Esophagus squamous epithelium (tissue), 5 donors: ENCODE measurements at places on chromosomes 4 and X.

- no peak for DNase-seq
These were observed 753.2 kb downstream of the ARAP2 start for GRCh38 chr4:35491093-35491492.

DNA sequence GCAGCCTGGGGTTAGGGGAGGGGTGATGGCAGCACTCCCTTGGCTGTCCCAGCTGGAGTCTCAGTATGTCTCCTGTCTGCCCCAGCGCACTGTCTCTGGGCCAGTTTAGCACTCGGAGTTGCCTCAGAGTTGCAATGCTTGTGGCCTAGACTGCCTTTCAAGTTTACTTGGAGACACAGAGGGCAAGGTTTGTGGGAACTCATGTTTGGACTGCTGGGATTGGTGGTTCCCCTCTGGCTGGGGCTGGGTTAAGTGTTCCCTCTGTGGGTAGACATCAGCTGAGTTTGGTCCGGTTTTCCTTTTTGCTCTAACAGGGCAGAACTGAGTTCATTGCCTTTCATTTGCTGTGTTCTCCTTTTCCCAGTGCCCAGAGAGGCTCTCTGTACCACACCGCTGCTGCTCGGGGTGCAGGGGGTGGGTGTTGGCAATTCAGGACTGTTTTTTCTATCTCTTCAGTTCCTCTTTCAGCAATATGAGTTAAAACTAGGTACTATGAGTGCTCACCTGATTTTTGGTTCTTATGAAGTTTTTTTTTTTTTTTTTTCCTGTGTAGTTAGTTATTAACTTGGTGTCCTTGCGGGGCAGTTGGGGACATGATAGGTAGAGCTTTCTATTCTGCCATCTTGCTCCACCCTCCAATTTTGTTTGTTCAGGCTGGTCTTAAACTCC is 17.2 kb downstream of the RAB33B start:
- no peak for DNase-seq

DNA sequence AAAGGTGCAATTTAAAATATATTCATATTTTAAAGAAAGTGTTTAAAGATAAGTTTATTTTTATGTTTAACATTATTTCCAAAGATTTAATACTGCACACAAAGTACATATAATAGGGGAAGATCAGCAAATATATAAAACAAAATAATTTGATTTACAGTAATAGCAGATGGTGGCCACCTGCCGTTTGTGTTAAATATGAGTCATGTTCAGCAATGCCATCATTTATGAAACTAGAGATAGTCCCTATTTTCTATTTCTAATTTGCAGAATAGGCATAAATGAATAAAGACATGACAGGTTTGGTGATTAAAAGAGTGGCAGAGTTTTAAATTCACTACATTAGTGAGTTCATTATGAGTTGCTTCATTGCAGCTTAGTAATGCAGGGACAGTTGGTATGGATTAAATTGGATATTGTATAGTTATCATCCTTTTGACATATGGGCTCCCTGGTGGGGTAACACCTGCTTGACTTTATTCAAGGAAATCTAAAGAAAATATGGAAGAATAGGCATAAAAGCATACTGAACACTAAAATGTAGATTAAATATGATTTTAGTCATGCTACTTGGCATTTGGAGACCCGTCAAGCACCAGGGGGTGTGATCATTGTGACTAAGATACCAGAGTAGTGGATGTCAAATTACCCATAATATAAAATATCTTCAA is 78.8 kb upstream of the BANK1 start:
- DNase-seq, result no peak

DNA sequence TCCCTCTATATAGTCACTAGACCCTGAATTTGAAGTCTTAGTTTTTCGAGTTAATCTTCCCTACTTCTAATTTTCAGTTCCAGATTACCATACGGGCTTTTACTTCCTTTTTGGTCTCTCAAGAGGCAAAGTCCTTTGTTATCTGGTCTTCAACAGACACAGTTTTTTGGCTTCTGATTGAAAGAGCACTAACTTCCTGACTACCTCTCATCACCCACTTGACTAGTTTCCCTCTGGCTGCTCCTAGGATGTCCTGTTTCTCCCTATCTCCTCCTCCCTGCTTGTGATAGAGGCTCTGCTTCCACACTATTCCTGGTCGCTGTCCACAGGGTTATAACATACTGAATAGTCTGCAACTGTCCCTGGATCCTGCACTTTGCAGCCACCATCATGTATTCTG is 16.7 kb upstream of the WDR44 start:
- no peak for DNase-seq

DNA sequence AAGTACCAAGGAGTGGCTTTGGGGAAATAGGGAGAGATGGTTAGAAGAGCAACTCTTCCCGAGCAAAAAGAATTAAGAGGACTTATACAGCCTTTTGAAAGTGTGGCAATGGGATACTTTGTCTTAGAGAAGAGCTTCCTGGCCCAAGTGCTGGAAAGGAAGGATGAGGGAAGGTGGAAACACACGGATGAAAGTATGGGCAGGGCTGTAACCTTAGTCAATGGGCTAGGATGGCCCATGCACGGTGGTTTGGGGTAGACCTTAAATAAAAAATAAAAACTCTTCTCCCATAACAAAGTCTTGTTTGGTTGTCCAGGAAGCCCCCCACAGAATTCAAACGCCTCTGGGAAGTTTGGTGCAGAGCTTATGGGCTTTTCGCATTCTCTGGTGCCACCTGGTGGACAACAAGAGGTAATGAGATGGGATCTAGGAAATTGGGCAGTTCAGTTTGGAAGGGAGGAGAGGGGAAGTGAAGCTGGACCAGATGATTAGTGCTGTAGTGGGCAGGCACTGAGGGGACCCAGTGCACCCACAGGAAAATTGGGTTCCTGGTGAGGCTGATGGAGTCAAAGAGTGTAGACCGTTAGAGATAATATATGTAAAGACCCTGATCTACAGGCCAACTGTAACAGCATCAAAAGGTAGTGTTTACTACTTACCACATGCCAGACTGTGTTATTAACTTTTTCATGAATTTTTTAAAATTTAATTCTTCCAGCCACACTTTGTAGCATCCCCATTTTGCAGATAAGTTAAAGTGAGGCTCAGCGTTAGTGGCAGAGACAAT is 13.8 kb upstream of the ENOX2 start:
- no peak for DNase-seq

DNA sequence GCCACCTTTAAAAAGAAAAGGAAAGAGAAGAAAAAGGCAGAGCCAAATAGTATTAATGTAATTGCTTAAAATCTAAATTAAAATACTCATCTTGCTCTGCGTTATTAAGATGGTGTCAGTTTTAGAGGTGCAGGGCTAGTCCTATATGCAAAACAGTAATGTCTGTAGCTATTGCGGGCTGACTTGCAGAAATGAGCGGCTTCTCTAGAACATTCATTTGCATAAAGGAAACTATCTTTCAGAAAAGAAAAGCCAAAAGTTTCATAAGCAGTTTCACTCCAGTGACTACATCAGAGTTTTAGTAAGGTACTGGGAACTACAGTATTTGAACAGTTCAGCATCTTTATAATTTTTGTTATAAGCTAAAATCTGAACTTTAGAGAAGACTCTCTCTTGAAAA is 6.0 kb downstream of the SMAD1 start:
- DNase-seq, result no peak

DNA sequence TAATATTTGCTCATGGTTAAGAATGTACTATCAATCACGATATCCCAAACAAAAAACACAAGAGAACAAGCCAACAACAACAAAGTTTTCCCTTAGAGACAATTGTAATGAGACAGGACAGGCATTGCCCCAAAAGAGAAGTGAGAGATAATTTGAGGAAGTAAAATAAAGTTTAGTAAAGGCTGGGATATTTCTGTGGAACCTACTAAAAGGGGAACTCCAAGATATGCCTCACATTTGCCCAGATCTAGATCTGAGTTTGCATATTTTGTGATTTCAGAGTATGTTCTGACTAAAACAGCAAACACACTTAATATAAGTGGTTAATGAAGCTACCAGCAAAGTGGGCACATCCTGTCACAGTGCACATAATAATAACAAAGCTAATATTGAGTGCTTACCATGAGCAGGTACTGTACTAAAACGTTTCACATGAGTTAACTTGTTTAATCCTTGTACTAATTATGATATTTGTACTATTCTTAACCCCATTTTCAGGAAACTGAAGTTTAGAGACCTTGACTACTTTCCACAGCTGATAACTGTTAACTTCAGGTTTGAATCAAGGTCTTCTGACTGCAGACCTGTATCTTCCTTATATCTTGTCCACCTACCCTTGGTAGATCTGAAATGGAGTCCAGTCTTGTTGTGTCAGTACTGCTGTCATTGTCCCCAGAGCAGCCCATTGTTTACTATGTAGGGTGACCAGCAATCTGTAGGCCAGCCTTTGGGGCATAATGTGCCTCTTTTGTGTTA is 26.0 kb upstream of the BMP2K start:
- DNase-seq, result no peak

- no peak for DNase-seq
These were observed 9.0 kb upstream of the PITX2 start for GRCh38 chr4:110631584-110632505.

DNA sequence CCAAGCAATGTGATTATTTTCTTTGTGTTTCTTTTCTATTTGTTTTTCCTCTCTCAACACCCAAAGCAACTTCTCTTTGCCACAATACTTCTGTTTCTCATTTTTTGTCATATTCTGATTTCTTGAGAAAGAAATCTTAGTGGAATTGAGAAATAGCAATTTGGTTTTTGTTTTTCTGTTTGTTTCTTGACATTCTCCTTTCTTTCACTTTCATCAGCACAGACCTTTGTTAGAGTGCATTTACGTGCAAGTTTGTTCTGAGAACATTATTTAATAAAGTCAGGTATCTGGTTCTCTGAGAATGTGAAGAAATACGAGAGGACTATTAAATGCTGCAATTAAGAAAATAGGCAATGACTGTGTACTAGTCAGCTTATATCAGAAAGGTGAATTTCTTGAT is 608.1 kb upstream of the AADAT start:
- DNase-seq, result no peak

- DNase-seq, result no peak
These were observed 159.3 kb downstream of the BCOR start for GRCh38 chrX:39938466-39938865.

GRCh38 chrX:5756616-5757015 is 472.1 kb downstream of the NLGN4X start:
- DNase-seq, result no peak

- DNase-seq, result no peak
These were observed 126.0 kb downstream of the F11 start for GRCh38 chr4:186392017-186392416.

DNA sequence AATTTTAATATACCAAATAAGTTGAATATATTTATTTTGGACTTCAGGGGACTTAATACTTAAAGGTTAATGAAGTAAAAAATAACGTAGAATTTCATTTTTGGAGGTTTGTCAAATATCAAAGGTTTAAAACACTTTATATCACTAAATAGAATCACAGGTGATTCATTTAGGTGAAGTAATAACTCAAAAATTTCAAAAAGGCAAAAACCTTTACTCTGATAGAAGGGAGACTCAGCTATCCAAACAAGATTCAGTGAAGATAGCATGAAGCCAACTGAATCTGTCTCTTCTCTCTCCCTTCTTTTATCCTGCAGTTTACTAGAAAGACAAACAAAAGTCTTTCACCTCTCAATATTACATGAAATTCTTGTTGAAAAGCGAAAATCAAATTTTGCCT is 110.2 kb upstream of the CYSLTR1 start:
- no peak for DNase-seq

- DNase-seq, result no peak
These were observed 67.9 kb downstream of the AFF1 start for GRCh38 chr4:87002682-87003043.

- no peak for DNase-seq
These were observed 1.5 kb downstream of the LAP3 start for GRCh38 chr4:17578482-17578891.

DNA sequence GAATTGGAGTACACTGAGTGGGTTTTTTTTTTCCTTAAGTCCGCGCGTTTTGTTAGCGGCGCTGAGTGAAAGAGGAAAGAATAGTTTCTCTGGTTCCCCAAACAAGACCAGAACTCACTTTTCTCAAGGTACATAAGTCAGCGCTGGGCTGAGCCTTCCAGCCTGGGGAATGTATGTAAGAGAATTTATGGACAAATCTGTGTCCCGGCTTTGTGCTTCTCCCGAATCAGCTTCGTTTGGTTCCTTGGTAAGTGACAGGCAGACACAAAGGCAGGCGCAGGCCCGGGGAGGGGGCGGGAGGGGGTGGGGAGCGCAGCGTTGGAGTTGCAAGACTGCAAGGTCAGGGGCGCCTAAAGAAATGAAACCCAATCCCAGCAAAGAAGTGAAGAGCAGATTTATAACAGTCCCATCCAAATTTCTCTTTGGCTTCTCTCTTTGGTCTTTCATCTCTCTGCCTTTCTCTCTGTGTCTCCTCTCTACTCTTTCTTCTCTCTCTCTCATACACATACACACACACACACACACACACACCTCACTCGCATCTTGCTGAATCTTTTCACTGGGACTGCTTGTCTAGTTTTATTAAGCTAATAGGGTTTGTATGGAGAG is 981 bp downstream of the TET2 start:
- no peak for DNase-seq

DNA sequence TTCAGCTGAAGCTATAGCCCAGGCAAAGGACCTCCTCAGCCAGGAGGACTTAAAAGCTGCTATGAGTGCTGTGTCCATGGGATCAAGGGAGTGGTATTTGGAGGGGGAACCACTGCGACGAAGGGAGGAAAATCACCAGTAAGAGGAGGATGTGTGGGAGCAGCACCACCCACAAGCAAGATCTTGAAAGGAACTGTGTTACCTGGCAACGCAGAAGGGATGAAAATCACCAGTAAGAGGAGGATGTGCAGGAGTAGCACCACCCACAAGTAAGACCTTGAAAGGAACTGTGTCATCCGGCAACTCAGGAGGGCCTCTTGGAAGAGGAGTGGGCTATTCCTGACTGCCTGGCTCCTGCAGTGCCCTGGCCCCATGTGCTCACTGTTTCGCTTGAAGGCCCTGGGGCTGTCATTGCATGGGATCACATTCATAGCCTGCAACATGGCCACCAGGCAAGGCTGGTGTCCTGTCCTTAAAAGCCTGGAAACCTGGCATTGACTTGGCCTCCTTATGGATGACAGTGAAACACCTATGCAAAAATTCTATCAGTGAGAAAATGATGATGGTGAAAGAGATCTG is 48.3 kb downstream of the TRMT44 start:
- DNase-seq, result no peak

DNA sequence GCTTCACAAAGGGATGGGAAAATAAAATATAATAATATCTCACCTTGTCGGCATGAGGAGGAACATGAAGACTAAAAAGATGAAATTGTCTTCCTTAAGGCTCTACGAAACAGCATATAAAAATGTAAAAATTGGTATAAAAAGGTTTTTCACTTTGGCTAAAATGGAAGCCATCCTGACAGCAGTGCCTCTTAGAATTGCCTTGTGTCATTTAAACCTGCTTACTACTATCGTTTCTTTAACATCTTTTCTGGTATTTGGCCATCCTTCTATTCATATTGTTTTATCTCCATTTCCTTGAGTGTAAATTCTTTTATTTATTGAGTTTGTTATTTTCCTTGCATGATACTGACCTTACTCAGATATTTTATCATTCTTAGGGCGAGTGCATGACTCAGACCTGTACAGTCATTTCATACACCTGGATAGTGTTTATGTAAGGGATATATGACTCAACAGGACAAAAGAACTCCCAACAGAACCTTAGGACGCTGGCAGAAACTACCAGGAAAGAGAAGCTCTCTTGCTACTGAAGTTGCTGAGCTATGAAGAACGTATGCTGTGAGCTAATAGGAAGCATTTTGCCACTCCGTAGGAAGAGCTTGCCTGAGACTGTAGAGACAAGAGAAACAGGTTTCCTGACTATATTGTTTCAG is 5.8 kb upstream of the CDKN2AIP start:
- no peak for DNase-seq

GRCh38 chr4:183130328-183131155 is 31.5 kb downstream of the WWC2 start:
- DNase-seq, result no peak
